ENCODE measurements at places on chromosomes 5 and 9. TPM values are rescaled to one million over a fixed set of nuclear protein-coding genes. Genes with fewer than 3 reads are reported as not detected.

FOXD4L3 gene
- not detected for total RNA-seq

FAM151B gene
- total RNA-seq: 2.9 TPM

DNA sequence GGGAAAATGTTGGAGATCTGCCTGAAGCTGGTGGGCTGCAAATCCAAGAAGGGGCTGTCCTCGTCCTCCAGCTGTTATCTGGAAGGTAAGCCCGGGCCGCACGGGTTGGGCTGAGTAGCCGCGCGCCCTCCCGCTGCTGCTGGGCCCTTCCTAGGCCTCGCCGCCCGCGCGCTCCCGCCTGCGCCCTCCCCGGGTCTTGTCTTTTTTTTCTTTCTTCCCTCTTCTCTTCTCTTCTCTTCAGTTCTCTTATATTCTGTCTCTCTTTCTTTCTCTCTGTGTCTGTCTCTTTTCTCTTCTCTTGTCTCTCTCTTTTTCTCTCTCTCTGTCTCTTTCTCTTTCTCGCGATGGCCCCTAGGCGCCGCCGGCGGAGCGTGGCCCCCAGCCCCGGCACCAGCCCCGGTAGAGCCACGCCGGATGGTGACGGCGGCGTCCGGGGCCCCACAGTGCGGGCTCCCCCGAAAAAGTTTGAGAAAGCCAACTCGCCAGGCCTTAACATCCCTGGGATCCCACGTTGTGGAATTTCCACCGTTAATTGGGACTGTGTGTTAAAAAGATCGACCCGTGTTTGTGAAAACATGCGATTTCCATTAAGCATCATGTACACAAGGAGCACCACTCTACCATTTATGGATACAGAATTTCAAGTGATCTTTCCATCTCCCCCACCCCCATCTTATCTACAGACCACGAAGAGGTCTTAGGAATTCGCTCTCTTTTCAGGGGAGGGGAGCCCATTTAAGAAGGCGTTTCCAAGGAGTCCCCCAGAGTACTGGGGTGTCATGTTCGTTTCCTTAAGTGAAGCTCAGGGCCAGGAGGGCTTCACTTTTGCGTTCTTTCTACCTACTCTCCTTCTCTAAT lies 616 bp downstream of the ABL1 start:
- no peak for DNase-seq

DNA sequence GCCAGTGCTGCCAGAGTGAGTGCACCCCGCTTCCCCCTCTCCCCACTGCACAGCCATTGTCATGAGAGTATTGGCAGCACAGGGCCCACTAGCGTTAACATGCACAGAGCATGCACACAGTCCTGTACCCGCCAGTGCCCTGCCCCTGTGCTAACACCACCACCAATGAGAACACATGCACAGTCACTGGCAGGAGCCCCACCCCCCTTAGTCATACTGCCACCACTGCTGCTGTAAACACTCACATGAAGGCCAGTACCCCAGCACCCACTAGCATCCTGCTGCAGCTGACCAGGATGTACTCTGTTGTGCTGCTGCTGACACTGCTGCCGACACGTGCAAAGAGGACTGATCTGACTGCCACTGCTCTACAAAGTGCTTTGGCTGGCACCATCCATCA lies 19.5 kb upstream of the RANBP6 start:
- DNase-seq: no peak

- no peak for DNase-seq
Measured at GRCh38 chr5:147415651-147416050, 94.2 kb downstream of the DPYSL3 start.

- DNase-seq: no peak
Measured at GRCh38 chr9:135789838-135790291, 87.9 kb downstream of the KCNT1 start.

Data from ureter (tissue), 1 donor.